Left kidney (tissue), 8 donors: ENCODE measurements at places on chromosomes 7 and 10.

- no peak for DNase-seq
Observed at GRCh38 chr7:86975449-86975848, 84.0 kb downstream of the ELAPOR2 start.

DNA sequence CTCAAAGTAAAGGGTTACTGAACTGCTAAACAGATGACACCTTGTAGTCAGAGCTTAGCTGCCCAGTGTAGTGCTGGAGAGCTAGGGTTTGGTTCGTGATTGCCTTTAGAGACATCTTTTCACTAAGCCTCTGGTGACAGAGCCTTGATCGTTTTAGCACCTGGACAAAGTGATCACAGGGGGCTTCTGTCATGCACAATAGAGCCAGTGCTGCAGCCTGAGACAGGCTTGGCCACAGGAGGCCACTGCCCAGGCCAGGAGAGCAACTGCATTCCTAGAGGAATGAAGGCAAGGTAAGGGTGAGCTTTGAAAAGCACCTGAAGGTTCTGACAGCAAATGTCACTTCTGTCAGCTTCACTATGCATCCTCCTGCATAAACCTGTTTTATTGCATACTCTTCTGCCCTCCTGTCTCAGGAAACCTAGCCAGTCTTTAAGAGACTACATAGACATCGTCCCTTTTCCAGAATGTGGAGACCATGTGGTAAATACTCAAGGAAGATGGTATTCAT, 122.9 kb downstream of the NPY start:
- DNase-seq = no peak

- DNase-seq = peak; percentile 52
Observed at GRCh38 chr10:88386204-88386788, 196.8 kb downstream of the RNLS start.

DNA sequence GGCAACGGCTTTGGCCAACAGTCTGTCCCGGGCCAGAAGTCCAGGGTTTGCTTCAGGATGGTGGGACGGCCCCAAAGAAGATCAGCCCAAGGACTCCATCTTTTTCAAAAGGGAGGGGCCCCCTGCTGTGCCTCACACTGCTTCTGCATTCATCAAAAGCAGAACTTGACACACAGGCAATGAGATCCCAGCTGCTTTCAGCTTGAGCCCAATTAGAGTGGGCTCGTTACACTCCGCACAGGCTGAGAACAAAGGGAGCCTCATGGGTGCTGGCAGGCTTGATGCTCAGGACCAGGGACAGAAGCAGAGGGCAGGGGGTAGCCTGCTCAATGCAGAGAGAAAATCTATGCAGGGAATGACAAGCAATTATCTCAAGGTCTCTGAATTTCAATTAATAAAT, 45.5 kb downstream of the VOPP1 start:
- DNase-seq = no peak

GRCh38 chr7:148148456-148148855, 442.1 kb upstream of the C7orf33 start:
- DNase-seq = no peak

DNA sequence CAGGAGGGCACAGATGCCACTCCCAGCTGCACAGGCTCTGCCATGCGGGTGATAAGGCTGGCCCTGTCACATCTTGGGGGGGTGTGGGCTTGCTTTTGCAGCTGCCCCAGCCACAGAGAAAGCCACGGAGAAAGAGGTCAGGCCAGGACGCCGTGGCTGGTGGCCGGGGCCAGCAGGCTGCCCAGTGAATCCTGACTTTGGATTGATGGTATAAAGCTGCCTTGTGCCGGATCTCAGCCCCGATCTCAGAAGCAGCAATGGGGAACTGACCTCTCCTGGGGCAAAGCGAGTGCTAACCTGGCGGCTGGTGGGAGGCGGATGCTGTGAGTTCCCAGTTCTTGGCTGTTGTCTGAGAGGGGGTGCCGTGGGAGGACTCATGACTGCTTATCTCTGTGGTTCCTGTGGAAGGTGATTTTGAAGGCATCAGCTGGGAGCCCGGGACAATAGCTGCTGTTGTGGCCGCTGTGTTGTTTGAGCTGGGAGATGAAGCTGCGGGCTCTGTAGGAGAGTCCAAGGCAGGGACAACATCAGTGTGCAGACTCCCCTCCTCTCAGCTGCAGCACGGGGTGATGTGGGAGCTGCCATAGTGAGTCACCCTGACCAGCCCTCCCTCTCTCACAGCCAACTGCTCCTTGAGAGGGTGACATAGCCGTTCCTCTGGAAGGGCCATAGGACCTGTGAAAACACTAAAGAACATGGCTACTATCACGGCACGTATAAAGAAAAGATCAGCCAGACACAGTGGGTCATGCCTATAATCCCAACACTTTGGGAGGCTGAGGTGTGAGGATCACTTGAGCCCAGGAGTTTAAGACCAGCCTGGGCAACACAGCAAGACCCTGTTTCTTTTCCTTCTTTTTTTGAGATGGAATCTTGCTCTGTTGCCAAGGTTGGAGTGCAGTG, 17.0 kb downstream of the IL15RA start:
- DNase-seq = no peak

DNA sequence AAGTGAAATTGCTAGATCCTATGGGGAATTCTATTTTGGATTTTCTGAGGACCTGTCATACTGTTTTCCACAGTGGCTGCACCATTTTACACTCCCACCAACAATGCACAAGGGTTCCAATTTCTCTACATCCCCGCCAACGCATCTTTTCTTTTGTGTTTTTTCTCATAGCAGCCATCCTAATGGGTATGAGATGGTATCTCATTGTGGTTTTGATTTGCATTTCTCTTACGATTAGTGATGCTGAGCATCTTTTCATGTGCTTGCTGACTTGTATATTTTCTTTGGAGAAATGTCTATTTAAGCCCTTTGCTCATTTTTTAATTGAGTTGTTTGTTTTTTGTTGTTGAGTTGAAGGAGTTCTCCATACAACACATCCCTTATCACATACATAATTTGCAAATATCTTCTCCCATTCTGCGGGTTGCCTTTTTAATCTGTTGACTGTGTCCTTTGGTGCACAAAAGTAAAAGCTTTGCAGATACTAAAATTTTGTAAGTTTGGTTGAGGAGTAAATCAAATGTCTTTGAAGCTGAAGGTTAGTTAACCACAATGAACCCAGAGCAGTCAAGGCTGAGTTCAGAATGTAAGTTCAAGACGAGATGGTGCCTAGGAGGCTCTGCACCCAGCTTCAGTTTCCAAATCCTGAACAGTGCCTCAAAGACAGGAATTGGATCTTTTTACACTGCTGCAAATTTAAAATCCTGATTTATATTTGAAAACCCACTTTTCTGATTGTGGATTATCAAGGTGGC, 195.4 kb downstream of the COBL start:
- no peak for DNase-seq

GRCh38 chr10:30637881-30638467, 8.4 kb upstream of the LYZL2 start:
- DNase-seq = no peak

- DNase-seq = no peak
Observed at GRCh38 chr10:34584164-34584563, 230.9 kb downstream of the PARD3 start.

GRCh38 chr7:16637379-16637778, 8.2 kb downstream of the ANKMY2 start:
- DNase-seq = no peak

DNA sequence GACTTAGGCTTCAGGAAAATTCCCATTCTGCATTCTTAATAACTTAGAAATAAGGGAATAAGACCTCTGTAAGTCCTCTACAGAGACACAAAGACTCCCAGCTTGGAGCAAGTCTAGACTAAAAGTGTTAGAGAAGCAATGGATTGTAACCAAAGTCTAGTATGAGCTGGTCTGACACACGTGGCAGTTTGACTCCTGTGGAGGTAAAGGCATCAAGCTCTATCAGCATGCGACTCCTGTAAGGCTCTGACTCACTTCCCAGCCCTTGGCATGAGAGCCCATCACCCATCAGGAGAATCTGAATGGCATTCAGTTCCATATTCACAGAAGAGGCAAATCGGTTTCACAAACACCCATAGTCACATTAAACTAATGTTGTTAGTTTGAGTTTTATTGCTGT, 4.4 kb upstream of the VSTM4 start:
- DNase-seq = no peak

DNA sequence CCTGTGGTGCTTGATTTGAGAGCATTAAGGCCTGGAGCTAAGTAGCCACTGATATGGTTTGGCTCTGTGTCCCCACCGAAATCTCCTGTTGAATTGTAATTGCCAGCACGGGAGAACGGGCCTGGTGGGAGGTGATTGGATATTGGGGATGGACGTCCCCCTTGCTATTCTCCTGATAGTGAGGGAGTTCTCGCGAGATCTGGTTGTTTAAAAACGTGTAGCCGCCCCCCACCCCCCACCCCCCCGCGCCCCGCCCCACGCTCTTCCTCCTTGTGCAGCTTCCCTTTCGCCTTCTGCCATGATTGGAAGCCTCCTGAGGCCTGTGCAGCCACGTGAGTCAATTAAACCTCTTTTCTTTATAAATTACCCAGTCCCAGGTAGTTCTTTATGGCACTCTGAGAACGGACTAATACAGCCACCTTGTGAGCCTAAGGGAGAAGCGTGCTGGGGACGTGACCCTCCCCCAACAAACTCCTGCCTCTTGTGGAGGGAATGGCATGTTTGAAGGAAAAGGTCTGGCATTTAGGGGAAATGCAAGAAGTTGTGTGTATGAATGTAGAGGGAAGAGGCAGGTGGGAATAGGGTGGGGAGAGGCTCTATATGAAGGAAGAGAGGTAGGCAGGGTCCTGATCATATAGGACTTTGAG, 118.0 kb upstream of the KMT2C start:
- no peak for DNase-seq

- DNase-seq = no peak
Observed at GRCh38 chr7:30178748-30179436, 44.1 kb downstream of the MTURN start.

- no peak for DNase-seq
Observed at GRCh38 chr10:124035306-124035927, 58.0 kb downstream of the CHST15 start.

- DNase-seq = no peak
Observed at GRCh38 chr10:13296476-13296875, 3.4 kb downstream of the PHYH start.

GRCh38 chr10:12500381-12501303, 151.3 kb downstream of the CAMK1D start:
- no peak for DNase-seq

GRCh38 chr10:94358480-94358879, 4.3 kb downstream of the NOC3L start:
- no peak for DNase-seq

GRCh38 chr10:51711519-51711891, 12.1 kb upstream of the CSTF2T start:
- no peak for DNase-seq

DNA sequence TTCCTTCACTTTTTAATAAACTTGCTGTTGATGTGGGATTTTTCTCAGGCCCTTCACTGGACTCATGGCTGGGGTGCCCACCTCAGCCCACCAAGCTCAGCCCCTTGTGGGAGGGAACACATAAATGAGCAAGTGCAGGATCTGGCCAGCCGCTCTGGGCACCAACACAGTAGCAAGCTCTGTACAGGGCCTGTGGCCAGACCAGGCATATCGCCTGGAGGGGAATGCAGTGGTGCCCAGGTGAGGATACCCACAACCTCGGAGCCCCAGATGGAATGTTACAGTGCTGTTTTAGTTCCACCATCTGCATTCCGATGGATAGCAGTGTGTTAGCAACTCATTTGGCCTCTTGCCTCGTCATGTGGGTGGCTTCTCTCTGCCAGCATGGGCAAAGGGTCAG, 234.6 kb downstream of the PPP1R3A start:
- no peak for DNase-seq

- DNase-seq = no peak
Observed at GRCh38 chr7:123054357-123055133, 59.0 kb upstream of the TAS2R16 start.

DNA sequence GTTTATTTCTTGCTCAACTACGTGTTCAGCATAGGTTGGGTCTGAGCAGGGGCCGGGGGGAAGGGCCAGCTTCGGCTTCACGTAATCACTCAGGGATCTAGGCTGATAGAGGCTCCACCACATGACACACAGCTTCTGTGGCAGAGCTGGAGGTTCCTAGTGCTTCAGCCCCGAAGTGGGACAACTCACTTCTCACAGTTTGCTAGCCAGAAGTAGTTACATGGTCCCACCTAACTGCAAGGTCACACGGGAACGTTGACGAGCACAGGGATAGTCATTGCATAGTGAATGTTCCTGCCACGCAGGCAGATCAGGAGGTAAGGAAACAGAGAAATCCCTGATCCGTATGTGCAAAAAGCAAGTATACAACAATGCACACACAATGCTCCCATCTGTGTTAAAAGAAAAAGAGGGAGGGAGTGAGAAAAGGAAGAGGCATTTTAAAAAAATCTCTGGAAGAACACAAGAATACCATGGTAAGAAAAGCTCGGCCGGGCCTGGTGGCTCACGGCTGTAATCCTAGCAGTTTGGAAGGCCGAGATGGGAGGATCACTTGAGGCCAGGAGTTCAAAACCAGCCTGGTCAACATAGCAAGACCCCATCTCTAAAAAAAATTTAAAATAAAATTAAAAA, 16.9 kb downstream of the SMURF1 start:
- DNase-seq = no peak

- DNase-seq = no peak
Observed at GRCh38 chr10:909831-910230, 21.7 kb downstream of the LARP4B start.

DNA sequence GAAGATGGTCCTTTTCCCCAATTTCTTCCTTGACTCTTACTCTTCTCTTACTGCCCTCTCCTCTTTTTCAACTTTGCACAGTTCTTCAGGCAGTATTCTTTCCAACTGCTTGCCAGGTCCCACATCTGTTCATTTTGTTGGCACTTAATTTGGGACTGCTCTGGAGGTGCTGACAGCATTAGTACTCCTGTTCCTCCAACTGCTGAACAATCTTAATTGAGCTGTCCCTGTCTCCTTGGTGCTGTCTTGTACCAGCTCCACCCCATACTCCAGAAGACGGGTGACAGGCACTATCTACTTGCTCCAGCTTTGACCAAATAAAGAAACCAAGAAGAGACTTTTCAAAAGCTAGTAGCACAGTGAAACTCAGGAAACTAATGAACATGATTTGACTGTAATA, 160.0 kb downstream of the PDE1C start:
- no peak for DNase-seq

- no peak for DNase-seq
Observed at GRCh38 chr10:79155301-79156081, 86.7 kb downstream of the ZMIZ1 start.

DNA sequence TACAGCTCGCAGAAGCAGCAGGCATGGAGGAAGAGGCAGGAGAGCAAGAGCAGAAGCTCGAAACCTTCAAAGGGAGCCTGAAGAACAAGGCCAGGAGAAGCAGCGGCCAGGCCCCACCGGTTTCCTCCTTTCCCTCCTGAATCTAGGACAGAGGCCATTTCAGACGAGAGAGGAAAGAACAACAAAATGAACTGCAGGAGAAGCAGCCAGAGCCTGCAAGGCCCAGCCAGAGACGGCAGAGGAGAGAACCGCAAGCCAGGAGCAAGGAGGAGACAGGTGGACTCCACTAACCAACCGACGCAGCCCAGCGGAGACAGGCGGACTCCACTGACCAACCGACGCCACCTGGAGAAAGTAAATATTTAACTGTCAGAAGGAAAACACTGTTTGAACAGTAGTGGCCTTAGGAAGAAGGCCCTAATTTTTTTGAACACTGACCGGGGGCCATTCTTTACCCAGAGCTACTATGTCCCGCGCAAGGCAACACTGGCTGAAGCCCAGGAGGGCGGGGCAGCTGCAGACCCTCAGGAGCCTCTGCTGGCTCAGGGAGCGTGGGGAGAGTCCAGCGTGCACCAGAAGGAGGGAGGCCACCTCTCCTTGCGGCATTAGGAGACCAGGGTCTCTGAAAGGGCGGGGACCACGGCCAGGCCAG, 559.2 kb downstream of the PTPRN2 start:
- no peak for DNase-seq
